Right atrium auricular region (tissue), 2 donors: ENCODE measurements at places on chromosomes 4 and X. TPM values are rescaled to one million over a fixed set of nuclear protein-coding genes. Genes with fewer than 3 reads are reported as not detected.

Gene ITGB1BP2
- total RNA-seq: 102 TPM

Gene DCLK2
- total RNA-seq: 12.1 TPM

Gene PHOX2B
- not detected for total RNA-seq

Gene CCDC120
- total RNA-seq: 1.3 TPM

DNA sequence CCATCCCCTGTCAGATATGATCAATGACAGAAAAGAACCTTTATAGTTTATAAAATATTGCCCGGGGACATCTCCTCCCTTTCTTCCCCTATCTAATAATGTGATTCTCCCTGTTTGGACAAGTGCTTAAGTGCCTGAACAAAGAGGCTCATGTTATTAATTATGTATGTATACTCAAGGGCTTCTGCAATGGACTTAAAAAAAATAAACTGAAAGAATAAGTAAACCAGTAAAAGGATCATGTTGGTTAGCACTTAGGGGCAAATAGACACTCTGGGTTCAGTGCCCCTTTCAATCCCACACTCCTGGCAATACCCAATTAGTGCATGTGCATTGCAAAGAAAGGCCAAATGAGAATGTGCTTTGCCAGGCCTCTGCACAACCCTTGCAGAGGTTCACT lies 30.7 kb upstream of the RPS6KA6 start:
- DNase-seq: no peak
- H3K4me1 ChIP-seq: no peaks in the 10 kb centered on the region

DNA sequence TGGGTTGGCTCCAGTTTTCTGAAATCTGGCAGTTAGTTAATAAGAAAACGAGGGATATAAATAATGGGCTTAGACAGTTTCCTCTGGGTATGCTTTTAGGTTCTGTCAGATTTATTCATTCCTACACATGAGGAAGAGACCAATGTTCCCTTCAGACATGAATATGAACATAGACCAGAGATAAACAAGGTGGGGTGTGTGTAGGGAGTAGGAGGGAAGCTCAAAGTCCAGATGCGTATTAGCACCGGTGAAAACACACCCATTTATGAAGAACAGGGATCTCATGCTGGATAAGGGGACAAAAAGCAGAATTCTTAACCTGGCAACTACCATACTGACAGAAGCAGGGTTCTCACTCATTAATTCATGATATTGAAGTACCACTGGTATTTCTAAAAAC lies 223.0 kb downstream of the SOWAHB start:
- no peaks in the 10 kb centered on the region for H3K4me1 ChIP-seq
- H3K36me3 ChIP-seq: no peaks in the 10 kb centered on the region
- no peak overlapping the region for H3K4me3 ChIP-seq
- H3K27me3 ChIP-seq: no peaks in the 10 kb centered on the region

- peak overlapping the region; percentile 11 for H3K27ac ChIP-seq
- no peak for DNase-seq
- no peaks in the 10 kb centered on the region for H3K4me1 ChIP-seq
- H3K36me3 ChIP-seq: peaks cover 16% of the 10 kb centered on the region
Observed at GRCh38 chrX:10098270-10098713, 58.5 kb upstream of the CLCN4 start.

DNA sequence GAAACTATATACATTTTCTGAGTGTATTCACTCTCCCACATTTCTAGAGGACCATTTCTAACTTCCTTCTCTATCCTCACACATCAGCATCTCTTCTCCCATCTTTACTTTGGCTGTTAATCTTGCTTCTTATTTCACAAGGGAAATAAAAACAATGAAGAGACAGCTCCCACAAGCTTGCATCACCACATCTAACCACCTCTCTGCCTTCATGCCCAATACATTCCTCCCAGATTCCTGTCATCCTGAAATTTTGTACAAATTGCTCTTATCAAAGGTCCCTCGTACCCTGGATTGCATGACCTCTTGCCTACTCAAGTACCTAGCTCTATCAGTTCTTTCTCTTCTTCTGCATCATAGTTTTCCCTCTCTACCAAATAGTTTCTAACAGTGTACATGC lies 215.2 kb downstream of the ANTXR2 start:
- H3K4me1 ChIP-seq: no peaks in the 10 kb centered on the region
- no peak overlapping the region for H3K4me3 ChIP-seq
- no peak overlapping the region for H3K27ac ChIP-seq

GRCh38 chr4:10051517-10052135 lies 30.3 kb upstream of the SLC2A9 start:
- no peak for DNase-seq
- no peak overlapping the region for H3K27ac ChIP-seq
- H3K4me1 ChIP-seq: no peaks in the 10 kb centered on the region
- H3K36me3 ChIP-seq: no peaks in the 10 kb centered on the region
- no peak overlapping the region for H3K4me3 ChIP-seq

DNA sequence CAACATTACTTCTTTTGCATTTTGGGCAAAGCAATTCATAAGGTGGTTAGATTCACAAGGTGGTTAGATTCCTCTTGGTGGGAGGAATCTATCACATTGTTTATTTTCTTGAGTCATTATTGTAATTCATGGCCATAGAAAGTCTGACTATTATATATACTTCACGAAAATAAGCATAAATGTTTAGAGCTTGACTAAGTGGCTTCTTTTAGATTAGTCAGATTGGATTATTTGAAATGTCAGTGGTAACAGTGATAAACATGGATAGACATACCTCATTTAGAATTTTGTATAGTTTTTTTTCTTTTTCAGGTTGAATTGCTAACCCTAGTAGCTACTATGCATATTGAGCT lies 24.9 kb upstream of the DYNLT3 start:
- no peaks in the 10 kb centered on the region for H3K4me1 ChIP-seq
- no peaks in the 10 kb centered on the region for H3K27me3 ChIP-seq
- no peak overlapping the region for H3K4me3 ChIP-seq
- H3K27ac ChIP-seq: no peak overlapping the region
- H3K36me3 ChIP-seq: no peaks in the 10 kb centered on the region

DNA sequence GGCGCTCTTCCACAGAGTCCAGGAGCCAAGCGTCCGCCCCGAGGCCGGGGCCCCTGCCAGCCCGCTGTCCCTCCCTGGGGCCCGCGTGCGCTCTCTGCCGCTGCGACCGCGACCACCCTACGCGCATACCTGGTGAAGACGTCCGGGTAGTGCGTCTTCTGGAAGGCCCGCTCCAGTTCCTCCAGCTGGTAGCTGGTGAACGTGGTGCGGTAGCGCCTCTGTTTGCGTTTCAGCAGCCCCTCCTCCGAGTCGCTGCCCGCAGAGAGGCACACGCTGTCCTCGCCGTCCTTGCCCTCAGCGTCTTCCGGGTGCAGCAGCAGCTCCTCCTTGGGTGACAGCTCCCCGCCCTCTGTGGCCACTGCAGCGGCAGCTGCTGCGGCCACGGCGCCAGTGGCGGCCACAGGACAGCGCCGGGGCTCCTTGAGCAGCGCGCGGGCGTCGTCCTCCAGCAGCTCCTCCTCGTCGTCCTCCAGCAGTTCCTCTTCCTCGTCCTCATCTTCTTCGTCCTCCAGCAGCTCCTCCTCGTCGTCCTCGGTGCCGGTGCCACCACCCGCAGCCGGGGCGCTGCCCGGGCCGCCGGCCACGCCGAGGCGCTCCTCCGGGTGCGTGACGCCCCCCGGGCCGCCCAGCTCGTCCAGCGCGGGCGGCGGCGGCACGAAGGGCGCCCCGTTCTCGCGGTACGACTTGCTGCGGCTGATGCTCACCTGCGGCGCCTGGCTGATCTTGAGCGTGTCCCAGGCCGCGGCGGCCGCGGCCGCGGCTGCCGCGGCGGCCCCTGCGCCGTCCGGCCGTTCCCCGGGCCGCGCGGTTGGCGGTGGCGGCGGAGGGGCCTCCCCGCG lies 2.8 kb downstream of the ARX start:
- H3K27ac ChIP-seq: no peak overlapping the region
- no peak for DNase-seq
- no peak overlapping the region for H3K4me3 ChIP-seq
- no peaks in the 10 kb centered on the region for H3K4me1 ChIP-seq

- no peaks in the 10 kb centered on the region for H3K4me1 ChIP-seq
- H3K27ac ChIP-seq: no peak overlapping the region
- no peak for DNase-seq
- no peak overlapping the region for H3K4me3 ChIP-seq
- H3K27me3 ChIP-seq: no peaks in the 10 kb centered on the region
Observed at GRCh38 chr4:101140228-101140627, 207.1 kb downstream of the PPP3CA start.
